ENCODE measurements at places on chromosomes 1 and 21.

GRCh38 chr1:8563944-8564537, 246.1 kb downstream of the SLC45A1 start:
- no peak for DNase-seq

- no peak for DNase-seq
Observed at GRCh38 chr1:203638103-203638475, 11.5 kb downstream of the ATP2B4 start.

DNA sequence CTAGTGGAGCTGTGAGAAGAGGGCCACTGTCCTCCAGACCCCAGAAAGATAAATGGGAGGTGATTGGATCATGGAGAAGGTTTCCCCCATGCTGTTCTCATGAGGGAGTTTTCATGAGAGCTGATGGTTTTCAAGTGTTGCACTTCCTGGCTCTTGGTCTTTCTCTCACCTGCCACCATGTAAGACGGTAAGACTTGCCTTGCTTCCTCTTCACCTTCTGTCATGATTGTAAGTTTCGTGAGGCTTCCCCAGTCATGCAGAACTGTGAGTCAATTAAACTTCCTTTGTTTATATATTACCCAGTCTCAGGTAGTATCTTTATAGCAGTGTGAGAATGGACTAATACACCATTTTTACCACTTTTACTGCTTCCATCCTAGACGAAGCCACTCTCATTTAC, 27.6 kb downstream of the GPR88 start:
- DNase-seq: no peak

- DNase-seq: no peak
Observed at GRCh38 chr1:40095806-40096205, 1.2 kb downstream of the PPT1 start.

Measured in hematopoietic multipotent progenitor cell (in vitro differentiated cells).